B cell (primary cell): ENCODE measurements at places on chromosomes 6 and 20.

GRCh38 chr6:97666889-97667288, 383.9 kb upstream of the MMS22L start:
- no peak for DNase-seq

GRCh38 chr6:16669227-16669626, 92.0 kb downstream of the ATXN1 start:
- no peak for DNase-seq

- peak; percentile 34 for DNase-seq
Observed at GRCh38 chr6:157982563-157983405, 1.1 kb downstream of the SYNJ2 start.

- no peak for DNase-seq
Observed at GRCh38 chr6:90537027-90537426, 49.8 kb downstream of the MAP3K7 start.

DNA sequence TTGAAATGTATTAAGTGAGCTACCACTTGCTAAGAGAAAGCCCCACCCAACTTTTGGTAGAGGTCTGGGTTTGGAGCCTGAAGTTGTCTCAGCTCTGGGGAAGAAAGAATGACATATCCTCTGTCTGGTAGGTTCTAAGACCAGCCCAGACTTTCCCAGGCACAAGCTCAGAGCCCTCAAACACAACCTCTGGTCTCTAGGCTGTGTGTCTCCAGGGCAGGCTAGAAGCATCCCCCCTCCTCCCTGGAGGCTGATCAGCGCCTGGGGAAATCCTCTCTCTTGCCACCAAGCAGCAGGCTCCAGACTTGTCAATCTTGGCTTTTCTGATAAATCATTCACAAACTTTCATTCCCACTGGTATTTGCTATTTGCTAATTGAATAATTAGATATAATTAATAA, 226.5 kb upstream of the CST7 start:
- DNase-seq, result no peak
